ENCODE measurements at places on chromosomes 4 and X.

DNA sequence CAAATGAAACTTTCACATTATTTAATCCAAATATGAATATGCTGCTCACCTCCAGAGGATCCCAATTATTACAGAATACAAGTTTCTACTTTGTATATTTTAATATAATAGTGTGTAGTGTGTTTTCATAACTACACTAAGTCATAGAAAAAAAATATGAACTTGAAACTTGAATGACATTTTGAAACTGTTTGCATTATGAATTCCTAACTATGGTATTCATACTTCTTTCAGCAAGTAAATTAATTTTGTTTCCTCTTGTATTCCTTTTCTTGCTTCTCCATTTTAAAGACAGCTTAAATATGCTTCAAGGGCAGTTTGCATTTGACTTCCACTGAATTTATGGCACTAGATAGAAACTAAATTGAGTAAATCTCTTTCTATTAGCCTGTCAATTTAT is 177.1 kb downstream of the BMPR1B start:
- no peak for DNase-seq

GRCh38 chrX:29652484-29652883 is 562.9 kb upstream of the MAGEB2 start:
- DNase-seq: no peak

- peak; percentile 10 for DNase-seq
Observed at GRCh38 chrX:133838761-133839676, 146.4 kb downstream of the GPC3 start.

- no peak for DNase-seq
Observed at GRCh38 chr4:41456559-41457101, 81.3 kb upstream of the LIMCH1 start.

GRCh38 chrX:152445926-152446325 is 5.2 kb downstream of the GABRA3 start:
- no peak for DNase-seq

DNA sequence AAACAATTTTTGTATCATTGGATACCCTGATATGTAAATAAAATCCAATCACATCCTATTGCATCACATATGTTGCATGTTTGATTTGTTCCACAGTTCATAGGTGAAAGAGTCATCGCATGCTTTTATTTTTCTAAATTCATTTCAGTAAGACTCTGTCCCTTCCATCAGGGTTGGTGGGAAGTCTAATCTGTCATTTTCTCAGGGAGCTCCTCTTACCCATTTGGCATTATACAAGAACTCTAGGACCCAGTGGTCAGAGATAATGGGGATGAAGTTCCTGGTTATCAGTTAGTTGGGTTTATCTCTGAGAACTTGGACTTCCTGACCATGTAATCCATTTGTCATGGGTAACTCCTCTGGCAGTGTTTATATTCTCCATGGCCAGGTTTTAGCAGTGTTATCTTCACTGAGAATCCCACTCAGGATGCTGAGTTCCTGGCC is 227.1 kb upstream of the JADE1 start:
- DNase-seq: no peak

GRCh38 chr4:86927843-86928395 is 6.9 kb upstream of the AFF1 start:
- no peak for DNase-seq

DNA sequence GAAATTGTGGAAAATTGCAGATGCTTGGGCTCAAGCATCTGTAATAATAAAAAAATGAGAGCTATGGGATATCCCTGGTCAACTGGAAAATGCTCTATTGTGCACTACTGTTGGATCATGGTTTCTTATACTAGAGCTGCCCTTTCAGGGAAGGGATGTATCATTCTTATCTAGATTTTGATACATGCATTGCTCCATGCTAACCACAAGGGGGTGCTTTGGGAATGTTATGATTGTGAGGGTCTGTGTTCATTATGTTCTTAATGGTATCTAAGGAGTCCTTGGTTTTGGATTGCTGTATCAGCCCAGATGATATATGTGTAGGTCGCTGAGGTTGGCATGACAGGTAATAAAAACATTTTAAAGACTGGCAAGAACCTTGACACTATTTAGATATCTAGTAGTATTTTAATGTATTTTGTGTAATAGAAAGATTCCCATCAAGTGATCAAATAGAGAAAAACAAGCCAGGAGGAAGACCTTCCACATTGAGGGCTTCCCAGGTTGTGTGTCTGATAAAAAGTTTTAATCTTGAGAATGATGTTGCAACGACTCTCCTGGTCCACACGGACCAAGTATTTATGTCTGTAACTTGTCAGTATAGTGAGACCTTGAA is 49.2 kb upstream of the TLR2 start:
- no peak for DNase-seq

DNA sequence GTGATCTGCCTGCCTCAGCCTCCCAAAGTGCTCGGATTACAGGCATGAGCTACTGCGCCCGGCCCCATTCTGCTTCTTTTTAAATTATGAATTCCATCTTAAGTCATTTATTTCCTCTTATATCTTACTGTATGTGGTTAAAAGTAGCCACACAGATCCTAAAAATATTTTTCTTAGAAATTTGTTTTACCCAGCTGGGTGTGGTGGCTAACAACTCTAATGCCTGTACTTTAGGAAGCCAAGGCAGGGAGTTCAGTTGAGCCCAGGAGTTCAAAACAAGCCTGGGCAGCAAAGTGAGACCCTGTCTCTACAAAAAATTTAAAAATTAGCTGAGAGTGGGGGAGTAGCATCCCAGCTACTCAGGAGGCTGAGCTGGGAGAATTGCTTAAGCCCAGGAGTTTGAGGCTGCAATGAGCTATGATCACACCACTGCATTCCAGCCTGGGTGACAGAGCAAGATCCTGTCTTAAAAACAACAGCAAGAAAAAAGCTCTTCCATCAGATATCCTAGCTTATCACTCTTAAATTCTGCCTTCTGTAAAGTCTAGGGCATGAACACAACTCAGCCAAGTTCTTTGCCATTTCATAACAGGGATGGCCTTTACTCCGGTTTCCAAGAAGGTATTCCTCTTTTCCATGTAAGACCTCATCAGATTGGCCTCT is 15.1 kb upstream of the AFF1 start:
- DNase-seq: no peak

DNA sequence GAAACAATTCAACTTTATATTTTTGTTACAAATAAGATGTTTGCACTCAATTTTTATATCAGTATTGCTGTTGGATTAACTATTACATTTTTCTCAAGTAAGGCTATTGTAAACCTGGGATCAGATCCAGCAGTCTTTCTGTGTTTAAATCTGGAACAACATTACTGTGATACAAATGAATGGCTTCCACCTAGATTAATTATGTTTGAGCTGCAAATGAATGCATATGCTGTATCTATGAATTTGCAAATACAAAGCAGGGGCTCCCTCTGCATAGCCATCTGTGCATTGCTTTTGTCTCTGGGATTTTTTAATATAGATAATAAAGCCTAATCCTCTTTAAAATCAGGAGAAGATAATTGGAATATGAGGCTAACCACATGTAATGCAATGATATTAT is 69.8 kb upstream of the NEIL3 start:
- no peak for DNase-seq

DNA sequence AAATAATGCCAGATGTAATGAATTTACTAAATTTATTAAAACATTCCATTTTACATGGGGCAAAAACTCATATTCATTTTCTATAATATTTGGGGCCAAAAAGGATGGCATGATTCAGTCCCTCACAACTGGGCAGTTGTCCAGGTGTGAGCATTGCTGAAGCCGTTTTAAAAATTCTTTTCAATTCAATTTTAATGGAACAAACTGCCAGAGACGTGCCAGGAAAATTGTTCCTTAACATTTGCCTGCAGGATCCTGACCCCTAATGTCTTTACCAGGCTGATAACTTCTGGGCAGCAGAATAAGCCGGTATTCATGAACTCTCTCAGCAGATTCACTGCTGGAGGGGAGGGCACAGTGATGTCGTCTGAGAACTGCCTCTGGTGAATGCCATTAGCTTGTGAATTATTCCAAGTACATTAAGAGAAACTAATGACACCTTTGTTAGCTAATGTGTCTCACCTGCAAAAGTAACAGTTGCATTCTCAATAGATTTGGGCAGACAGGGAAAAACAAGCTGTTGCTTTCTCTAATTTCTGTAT is 1445.1 kb upstream of the TENM3 start:
- no peak for DNase-seq

DNA sequence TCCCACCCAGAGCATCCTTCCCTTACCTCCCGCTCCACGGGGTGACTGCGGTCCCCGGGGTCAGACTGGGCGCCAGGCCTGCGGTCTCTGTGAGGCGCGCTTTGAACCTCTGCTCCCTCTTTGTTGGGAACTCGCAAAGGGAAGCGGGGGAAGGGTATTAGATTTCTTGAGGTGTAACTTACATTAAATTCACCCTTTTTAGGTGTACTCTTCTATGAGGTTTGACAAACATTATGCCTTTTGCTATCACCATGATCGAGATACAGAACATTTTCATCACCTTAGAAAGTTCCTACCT is 569 bp downstream of the DCK start:
- DNase-seq: no peak

DNA sequence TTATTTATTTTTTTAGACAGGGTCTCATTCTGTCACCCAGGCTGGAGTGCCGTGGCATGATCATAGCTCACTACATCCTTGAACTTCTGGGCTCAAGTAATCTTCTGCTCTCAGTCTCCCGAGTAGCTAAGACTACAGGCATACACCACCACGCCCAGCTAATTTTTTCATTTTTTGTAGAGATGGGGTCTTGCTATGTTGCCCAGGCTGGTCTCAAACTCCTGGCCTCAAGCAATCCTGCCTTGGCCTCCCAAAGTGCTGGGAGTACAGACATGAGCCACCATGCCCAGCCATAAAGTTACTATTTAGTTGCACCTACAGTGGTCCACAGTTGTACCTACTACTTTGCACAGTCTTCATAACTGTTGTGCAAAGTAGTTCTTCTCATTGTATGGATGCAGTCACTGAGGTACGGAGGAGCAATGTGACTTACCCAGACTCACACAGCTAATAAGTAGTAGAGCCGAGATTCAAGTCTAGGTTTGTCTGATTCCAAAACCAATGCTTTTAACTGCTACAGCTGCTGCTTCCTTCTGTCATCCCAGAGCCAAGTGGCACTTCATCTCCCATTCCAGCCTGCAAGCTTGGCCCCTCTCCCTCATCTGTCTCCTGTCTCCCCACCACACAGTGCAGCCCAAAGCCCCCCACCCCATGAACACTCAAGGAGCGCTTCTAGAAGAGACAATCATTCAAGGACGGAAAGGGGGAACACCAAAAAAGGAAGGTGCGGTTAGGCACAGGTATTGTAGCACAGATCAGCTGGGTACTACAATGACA is 24.0 kb upstream of the IQSEC2 start:
- no peak for DNase-seq

DNA sequence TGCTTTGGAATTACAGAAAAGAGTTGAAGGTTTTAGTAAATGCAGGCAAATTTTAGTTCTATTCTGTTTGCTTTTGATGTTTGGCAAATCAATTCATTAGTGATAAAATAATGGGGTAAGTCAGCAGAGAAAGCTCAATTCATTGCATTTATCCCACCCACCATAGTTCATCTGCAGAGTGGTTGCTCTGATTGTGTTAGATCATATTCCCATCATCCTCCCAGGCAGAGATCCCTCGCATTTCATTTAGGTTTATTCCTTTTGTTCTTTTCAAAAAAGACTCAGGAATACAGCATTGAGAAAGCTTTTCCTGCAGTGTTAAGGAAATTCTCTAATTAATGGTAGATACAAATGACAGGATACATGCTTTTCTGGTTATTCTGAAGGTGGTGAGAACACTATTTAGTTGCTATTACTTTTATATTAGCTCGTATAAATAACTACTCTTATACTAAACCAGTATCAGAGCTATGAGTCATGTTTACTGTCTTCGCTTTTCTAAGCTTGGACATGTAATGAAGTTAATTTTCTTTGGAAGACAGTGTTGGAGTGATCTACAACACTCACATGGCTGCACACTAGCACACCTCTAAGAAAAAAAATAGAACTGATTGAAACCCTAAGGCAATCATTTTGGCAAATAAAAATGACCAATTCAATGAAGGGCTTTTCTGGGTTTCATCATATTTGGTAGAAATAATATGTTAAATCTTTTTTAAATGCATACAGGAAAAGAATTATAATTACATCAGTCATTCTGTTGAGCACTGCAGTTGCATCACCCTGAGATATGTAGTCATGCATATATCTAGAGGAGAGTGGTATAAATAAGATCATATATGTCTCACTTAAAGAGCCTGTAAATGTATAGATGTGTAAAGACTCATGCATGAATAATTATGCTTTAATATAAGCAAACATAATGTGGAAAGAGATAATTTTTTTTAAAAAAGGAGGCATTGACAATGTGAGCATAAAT is 351.6 kb downstream of the PCDH7 start:
- no peak for DNase-seq

GRCh38 chr4:28014469-28014868 is 1153.8 kb downstream of the STIM2 start:
- no peak for DNase-seq

DNA sequence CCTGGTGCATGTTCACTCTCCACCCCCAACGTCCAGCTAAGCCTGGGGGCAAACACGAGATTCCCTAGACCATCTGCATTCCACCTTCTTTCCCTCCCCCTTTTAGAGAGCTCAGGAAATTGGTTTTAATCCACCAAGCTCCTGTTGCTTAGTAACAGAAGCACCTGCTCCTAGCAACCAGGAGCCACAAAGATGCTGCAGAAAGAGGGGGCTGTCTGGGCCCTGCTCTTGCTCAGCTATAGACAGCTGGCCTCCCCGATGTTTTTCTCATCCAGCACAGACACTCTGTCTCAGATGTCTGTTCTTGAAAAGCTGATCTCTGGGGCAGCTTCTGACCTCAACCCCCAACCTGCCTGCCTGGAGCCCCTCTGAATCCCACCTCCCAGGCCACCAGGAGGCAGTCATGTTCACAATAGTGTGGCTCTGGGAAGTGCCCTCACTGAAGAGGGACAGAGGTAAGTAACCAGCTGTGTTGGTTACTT is 71.5 kb downstream of the SLC16A2 start:
- peak; percentile 70 for DNase-seq

- peak; percentile 98 for DNase-seq
Observed at GRCh38 chrX:72115380-72115779, 16.3 kb downstream of the RTL5 start.

GRCh38 chr4:17385403-17385802 is 126.5 kb downstream of the QDPR start:
- no peak for DNase-seq

GRCh38 chrX:71236836-71237235 is 13.8 kb downstream of the GJB1 start:
- DNase-seq: no peak

GRCh38 chr4:94870146-94870545 is 112.4 kb downstream of the BMPR1B start:
- no peak for DNase-seq

DNA sequence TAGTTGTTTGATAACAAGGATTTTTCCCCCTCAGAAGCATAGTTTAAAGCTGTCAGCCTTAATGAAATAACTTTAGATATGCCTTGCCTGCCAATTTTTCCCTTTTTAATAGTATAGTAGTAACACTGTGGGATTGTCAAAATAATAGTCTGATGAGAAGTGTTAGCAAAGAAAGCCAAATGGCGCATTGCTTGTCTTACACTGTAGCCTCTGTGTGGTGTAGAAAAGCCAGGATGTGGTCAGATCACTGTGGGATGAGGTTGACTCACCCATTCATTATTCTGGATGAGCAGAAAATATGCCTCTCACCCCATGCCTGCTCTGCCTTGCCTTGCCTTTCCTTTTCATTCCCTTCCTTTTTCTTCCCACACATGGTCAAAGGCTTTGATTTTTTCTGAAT is 257.8 kb upstream of the NRK start:
- no peak for DNase-seq

GRCh38 chr4:164856396-164856795 is 20.6 kb upstream of the APELA start:
- DNase-seq: no peak

All from SK-N-DZ (cell line).